GM12891 (cell line): ENCODE measurements at places on chromosomes 16 and 17.

DNA sequence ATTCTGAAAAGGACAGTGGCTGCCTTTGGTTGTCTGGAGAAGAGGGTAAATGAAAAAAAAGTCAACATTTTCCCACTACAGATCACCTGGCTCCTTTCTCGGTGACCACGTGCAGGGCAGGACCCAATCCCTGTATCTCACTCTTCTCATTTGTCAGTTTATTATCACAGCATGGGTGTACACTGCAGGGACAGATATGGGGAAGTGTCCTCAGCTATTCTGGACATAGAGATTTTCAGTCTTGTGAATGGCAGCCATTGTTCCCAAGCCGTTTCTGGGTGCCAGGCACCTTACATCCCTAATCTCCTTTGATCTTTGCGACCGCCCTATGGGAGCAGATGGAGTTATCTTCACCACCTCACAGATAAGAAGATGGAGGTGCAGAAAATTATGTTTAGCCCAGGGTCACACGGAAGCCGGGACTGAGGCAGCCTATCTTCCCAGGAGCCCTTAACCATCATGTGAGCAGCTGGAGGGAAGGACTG lies 7.2 kb downstream of the ADORA2B start:
- no peak for DNase-seq

- no peak for DNase-seq
Measured at GRCh38 chr17:17474341-17474740, 2.5 kb upstream of the MED9 start.

DNA sequence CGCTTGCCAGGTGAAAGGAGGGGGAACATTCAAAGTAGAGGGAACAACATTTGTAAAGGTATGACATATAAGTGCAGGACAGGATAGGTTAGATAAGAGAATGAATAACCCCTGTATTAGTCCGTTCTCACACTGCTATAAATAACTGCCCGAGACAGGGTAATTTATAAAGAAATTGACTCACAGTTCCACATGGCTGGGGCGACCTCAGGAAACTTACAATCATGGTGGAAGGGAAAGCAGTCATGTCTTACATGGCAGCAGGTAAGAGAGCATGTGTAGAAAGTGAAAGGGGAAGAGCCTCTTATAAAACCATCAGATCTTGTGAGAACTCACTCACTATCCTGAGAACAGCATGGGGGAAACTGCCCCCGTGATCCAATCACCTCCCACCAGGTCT lies 223.8 kb downstream of the SOX9 start:
- no peak for DNase-seq

GRCh38 chr17:31916491-31917064 lies 15.1 kb upstream of the UTP6 start:
- DNase-seq: no peak

- DNase-seq: no peak
Measured at GRCh38 chr17:45087504-45087975, 26.4 kb downstream of the NMT1 start.

DNA sequence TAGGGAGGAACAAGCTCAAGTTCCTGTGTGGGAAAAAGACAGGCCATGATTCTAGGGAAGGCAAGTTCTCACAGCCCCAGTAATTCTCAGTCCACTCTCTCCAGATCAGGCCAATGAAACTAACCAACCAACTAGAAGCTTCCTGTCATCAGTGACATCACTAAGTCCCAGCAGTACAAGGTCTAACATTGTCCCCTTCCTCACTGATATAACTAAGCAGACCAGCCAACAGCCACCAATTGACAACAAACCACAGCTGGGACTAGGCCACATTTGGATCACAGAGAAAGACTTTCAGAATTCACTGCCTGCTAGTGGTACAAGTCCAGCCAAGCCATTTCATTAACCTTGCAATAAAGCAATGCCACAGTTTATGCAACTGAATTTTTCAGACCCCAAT lies 94.0 kb downstream of the CACNG1 start:
- DNase-seq: no peak

DNA sequence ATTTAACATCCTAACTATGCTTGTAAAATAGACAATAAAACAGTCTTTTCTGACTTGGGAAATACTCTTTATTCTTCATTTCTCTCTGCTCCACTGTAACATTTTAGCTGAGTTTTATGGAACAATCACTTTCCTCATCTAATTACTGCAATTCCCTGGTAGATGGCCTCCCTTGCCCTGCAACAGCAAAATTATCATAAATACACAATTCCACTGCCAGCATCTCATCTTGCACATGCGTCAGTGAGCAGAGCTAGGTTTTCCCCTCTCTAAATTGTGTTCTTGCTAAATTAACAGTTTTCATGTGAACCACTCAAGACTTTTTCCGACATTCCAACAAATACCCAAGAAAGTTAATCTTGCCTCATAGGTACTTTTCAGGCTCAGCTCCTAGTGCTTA lies 920.9 kb upstream of the GOT2 start:
- no peak for DNase-seq

DNA sequence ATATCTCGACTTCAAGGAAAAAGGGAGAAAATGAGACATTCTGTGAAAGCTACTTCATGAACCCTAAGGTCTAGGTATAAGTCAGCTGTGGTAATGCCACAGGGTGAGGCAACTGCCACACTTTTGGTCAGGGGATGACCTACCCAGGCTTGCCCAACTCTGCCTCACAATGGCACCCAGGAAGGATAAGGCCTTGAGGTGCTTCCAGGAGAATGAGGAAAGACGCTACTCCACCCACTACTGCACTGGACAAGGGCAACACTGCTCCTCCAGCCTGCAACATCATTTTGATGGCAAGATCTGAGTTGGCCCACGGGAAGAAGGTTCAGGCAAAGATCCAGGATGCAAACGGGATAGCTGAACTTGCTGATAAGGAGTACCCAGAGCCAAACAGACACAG lies 22.0 kb upstream of the GFOD2 start:
- DNase-seq: no peak

- DNase-seq: no peak
Measured at GRCh38 chr16:59469266-59469665, 735.1 kb upstream of the GOT2 start.

DNA sequence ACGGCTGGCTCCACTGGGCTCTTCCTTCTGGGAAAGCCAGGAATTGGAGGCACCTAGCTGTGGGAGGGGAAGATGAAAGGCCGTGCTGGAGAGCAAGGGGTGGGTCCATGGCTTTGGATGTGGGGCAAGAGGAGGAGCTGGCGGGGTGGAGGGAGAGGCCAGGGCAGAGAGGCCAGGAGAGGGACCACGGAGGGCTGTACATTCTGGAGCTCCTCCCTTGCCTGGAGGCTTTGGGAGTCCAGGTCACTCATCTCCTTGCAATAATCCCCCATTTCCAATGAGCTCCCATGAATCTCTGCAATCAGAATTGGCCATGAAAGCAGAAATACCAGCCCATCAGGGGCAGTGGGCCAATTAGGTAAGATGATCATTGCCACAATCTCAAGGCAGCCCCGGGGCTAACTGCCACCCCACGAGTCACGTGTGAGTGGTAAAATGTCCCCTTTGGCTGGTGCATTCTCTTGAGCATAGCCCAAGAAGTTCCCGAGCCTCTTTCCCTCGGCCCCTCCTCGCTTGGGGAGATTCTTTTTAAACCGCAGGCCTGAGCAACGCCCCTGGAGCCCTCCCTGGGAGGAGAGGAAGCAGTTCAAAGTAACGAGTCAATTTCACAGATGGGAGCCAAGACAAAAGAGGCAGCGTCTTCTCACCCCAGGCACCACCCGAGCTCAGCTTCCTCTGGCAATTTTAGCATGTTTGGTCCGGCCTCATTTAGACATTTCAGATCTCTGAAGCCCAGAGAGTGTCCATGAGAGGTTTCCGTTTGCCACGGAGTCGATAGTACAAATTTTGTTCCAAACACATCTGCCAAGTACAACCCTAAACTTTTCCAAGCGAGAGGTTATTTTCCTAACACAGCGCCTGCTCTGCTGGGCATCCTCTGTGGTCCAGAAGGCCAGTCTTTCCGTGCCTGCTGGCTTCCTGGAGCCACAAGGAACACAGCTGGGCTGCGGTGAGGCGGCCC lies 13.4 kb downstream of the RTN4RL1 start:
- no peak for DNase-seq

- DNase-seq: no peak
Measured at GRCh38 chr17:3510090-3510489, 34.3 kb downstream of the ASPA start.

DNA sequence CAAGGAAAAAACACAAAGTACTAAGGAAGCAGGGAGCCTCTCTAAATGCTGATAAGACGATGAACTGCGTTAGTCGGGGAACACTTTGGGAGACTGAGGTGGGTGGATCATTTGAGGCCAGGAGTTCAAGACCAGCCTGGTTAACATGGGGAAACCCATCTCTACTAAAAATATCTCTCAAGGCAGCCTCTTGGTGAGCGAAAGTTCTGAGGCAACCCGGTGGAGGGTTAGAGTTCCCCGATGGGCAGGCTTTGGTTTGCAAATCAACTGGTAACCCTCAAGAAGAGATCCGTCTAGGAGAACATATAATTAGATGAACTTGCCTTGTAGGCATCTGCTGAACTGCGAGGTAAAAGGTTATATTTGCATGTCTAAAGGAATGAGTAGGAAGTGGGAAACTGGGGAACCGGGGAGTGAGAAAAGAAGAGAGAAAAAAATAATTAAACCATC lies 44.6 kb downstream of the WSB1 start:
- DNase-seq: no peak

- DNase-seq: no peak
Measured at GRCh38 chr17:66955821-66956220, 8.7 kb upstream of the CACNG4 start.

DNA sequence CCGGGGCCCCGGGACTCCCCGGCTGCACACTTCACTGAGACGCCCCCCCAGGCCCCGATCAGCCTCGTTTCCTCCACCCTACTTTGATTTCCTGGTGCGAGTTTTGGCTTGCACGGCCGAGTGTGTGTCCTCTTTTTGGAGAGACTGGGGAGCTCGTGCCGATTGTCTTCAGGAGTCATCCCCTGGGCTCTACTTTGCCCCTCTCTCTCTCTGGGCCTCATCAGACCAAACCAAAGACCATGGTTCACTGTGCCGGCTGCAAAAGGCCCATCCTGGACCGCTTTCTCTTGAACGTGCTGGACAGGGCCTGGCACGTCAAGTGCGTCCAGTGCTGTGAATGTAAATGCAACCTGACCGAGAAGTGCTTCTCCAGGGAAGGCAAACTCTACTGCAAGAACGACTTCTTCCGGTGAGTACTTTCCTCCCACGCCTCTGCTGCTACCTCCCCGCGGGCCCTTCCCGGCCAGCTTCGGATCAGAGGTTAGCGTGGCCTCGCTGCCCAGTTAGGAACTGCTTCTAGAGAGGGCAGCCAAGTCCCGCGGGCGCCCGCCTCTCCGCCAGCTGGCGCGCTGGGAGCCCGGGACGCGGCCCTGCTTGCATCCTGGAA lies 787 bp downstream of the LHX1 start:
- no peak for DNase-seq

DNA sequence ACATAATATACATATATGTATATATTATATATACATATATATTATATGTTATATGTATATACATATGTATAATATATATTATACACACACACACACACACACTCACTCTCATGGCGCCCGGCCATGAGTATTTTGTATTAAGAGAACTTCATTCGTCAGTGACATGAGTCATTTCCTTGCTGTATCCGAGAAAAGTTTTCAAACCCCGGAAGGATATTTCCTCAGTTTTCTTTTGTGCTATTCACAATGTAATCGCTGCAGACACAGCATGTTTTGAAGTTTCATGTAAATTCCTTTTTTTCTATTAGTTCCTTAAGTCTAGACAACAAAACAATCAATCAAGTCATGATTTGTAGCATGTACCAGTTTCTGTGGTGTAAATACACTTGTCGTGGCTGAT lies 33.3 kb downstream of the OR1D5 start:
- no peak for DNase-seq

GRCh38 chr16:16150117-16150877 lies 73.0 kb downstream of the ABCC6 start:
- DNase-seq: no peak

DNA sequence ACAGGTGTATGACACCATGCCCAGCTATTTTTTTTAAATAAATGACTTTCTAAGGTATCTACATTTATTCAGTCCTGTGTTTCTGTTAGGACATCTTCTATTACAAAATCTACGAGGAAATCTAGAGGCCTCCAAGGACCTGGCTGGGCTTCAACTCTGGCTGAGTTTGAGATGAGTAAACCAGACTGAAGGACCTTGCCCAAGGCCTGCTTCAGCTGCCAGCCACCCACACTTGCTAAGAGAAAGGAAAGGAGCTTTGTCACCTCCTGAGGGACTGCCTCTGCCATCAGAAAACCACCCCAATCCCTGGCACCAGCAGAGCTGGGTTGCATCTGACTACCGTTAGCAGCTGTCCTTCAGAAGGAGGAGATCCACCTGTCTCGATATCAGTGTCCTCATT lies 1.3 kb upstream of the MYO1D start:
- no peak for DNase-seq

DNA sequence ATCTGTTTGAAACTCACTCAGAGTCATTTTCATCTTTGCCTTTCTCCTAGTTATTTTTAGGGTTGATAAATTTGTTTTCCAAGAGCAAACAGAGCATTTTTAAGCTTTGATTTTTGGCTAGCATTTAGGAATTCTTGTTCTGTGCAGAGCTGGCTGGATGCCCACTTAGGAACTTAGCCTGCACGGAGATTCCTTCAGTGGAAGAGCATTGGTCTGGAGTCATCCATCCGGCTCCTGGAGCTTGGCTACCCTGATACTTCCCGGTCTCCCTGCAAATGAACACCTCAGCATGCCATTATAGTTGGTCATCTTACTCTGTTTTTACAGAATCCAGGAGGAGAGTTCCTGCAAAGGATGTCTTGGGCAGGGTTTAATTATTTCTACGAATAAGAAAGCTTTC lies 57.1 kb downstream of the SPECC1 start:
- no peak for DNase-seq

DNA sequence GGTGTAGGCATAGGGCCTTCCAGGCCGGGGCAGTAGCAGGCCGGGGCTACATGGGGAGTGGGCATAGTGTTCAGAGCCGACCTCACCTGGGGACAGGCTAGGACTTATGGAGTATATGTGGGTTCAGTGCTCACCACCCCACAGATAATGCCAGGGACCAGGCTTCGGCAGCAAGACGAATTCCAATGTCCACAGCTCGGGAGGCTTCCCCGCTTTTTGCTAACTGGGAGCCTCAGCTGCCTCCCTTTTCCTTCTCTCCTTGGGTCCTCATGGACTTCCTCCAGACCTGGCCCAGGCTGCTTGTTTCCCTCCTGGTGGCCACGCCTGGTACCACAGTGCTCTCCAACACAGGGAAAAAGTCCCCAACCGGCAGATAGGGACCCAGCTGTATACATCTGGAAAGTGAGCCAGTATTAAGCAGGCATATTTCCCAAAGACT lies 20.1 kb upstream of the SLC46A1 start:
- no peak for DNase-seq

GRCh38 chr16:67926181-67926750 lies 5.4 kb downstream of the CTRL start:
- DNase-seq: no peak
